ENCODE measurements at places on chromosomes 2 and 18.

DNA sequence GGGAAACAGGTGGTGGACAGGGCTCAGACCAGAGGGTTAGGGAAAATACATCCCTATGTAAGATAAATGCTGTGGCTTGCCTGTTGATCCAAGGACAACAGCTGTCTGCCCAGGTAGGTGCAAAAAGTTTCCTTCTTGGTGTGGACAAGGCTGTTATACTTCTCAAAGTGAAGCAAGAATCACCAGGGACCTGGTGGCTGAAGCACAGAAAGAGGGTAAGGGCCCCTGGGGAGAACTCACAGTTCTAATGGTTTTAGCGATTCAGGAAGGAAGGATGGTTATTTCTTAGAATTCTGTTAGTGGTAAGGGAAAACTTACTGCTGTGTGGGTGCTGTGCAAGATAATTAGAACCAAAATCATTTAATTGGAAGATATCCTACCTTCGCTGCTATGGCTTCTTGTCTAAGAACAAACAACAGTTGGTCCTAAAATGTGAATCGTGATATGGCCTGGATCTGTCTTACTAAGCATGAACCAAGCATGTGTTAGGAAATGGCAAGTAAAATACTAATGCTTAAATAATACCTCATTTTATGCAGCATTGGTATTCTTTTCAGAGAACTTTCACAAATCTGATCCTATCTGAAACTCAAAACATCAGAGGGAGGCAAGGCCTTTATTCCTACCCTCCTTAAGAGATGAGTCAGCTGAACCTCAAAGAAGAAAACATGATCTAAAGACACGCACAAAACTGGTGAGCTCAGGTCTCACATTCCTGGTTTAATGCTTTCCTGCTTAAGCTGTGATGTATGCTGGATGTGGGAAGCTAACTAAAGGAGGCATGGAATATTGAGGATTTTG is 159.2 kb upstream of the THUMPD2 start:
- no peak for DNase-seq

DNA sequence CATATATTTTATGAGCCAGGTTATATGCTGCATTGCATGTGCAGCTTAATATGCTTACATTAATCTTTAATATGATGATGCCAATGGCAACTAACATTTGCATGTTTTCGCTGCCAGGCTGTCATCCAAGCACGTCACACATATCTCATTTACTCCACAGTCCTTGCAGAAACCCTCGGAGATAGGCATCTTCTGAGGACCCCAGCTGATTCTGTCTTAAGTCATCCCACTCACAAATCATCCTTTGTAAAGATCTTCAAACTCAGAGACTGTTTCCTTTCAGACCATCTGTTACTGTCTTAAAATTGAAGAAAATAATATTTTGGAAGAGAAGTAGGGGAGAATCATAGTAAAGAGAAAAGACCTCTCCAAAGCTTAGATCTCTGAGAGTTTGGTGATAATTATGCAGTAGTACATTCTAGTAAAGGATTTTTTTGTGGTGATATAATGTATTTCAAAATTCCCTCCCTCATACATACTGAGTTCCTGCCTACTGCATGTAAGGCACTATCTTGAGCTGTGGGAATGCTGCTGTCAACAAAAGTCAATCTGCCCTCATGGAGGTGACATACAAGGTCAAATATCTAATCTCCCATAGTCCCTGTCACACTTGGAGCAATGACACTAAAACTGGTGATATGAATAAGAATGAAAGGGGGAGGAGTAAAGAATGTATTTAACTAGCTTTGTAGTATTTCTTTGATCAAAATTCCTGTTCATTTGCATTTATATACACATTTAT is 11.0 kb downstream of the ITGA4 start:
- no peak for DNase-seq

GRCh38 chr2:46748735-46749531 is 166.7 kb downstream of the MCFD2 start:
- DNase-seq: no peak

DNA sequence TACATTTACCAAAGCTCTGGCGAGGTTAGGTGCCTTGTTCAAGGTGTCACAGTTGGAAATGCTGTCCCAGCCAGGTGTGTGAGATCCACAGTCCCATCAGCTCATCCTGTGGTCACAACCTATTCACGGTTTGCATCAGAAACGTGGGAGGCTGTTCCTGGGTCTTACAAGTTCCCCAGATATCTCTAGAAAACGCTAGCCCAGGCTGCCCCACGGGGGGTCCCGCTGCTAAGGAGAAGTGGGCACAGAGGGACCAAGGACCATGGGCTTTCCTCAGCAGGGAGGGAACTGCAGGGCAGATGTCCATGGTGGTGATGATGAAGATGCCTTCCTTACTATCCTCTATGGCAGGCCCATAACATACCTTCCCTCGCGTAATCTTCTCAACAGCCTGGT is 649 bp downstream of the FECH start:
- no peak for DNase-seq

GRCh38 chr2:107072150-107072940 is 186.4 kb upstream of the ST6GAL2 start:
- no peak for DNase-seq

GRCh38 chr2:226720948-226721347 is 78.7 kb downstream of the IRS1 start:
- no peak for DNase-seq

DNA sequence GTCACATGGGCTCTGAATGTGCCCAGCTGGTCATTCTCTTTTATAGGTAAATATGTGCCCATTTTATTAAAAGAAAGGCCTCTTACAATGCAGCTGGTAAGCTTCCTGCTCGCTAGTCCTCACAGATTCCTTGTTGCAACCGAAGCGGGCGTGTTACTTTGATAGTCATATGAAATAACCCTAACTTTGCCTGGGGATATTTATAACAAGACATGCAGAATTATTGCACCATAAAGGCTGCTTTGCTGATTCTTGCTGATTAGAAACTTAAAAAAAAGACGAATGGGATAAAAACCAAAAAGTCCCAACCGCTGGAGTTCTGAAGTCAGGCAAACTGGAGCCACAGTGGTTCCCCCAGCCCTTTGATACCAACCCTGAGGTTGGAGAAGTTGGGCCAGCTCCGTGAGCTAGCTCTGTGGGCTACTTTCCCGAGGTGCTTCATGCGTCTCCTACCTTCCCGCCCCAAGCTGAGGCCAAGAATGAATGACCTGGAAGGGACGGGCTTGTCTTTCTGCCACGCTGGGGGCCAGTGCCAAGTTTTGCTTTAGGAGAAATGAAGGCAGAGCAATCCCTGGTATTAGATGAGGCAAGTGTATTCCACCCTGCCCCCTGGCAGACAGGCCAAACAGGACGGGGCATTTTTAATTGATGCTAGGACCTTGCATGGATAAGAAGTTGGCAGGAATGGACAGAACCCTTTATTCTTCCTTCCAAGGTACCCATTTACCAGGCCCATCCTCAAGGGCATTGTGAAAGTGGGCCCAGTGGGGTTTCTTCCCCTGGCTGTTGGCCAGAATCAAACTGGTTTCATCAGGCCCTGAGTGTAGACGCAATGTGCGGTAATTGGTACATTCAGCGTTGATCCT is 140.4 kb downstream of the KCTD1 start:
- DNase-seq: no peak

DNA sequence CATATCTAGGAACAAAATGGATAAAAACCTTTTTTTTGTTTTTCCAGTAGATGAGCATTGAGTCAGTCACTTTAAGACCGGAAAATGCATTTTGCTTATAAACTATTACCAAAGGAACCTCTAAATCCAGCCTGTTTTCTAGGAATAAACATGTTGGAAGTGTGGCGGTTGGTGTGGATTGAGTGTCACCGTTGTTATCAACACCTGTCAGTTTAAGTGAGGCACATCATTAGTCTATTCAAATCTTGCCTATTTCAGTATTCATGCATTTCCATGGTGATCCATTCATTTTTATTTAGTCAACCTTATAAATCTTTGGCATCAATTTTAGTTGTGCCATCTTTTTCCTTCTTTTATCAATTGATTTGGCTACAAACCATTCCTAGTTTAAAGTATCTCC is 3.3 kb downstream of the KLHL29 start:
- DNase-seq: no peak

DNA sequence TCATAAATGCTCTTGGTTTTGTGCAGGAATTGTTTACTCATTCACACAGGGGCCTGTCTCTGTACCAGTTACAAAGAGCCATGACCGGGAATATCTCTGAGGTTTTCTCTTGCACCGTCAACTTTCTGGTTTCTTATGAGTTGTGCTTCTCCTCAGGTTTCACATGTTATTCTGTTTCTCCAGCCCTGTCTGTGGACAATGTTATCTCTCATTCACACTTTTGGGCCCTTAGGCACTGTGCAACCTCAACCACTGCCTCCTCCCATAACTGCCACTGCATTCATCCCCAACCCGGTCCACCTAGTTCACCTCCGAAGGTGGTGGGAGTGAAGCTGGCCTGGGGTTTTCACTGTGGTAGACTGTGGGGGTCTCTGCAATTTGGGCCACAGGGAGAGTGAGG is 22.5 kb upstream of the NEDD4L start:
- DNase-seq: no peak

DNA sequence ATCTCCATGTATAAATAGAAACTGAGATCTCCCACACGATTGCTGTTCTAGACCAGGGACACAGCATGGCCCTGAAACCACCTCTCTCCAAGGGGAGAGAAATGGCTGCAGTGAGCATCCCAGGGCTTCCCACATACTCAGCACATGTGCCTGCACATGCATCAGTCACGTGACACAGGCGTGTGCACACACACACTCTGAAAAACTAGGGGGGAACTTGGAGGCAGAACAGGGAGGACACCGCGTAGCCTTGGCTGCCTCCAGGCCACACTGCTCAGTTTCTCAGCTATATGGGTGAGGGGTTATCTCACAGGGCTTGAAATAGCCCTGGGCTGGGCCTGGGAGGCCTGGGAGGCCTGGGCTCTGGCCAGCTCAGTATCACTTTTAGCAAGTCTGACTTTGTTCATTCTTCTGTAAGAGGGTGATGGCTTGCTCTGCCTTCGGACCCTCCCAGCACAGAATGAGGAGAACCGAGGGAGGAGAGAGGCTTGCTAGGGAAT is 66.9 kb downstream of the EMX1 start:
- no peak for DNase-seq

- no peak for DNase-seq
Measured at GRCh38 chr2:202510911-202511310, 123.9 kb upstream of the FAM117B start.

GRCh38 chr2:237669628-237670392 is 42.4 kb downstream of the LRRFIP1 start:
- peak; percentile 71 for DNase-seq

DNA sequence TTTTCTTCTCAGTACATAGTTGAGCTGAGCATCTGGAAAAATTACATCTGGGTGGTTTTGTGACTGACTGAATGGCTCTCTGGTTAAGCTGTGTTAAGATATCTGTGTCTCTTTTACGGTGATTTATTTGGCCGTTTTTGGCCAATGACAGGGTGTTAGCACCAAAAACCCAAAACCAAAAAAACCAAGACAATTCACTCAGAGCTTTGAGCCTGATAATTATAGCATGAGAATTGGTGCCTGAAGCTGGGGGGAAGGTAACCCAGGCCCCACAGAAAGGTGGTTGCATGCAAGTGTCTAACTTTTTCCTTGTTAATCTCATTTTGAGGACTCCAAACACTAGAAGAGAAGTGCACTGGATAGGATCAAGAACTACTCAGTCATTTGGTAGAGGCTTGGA is 4.5 kb downstream of the CD28 start:
- no peak for DNase-seq

GRCh38 chr2:176173567-176174381 is 14.7 kb upstream of the HOXD1 start:
- DNase-seq: no peak

DNA sequence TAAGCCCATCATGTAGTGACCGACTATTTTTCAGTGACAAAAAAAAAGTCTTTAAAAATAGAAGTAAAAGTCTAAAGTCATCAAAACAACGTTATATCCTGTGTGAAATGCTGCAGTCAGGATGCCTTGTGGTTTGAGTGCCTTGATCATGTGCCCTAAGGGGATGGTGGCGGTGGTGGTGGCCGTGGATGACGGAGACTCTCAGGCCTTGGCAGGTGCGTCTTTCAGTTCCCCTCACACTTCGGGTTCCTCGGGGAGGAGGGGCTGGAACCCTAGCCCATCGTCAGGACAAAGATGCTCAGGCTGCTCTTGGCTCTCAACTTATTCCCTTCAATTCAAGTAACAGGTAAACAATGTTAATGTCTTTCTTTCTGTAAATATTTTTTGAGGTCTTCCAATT is at the start of gene CD28:
CD28 (plus strand) TSS at position 237 of the 400 bp plus-strand sequence; CDS start at position 295, 58 bp downstream.
- DNase-seq: peak; percentile 68

- DNase-seq: no peak
Measured at GRCh38 chr2:233603520-233603919, 13.9 kb upstream of the UGT1A8 start.

- DNase-seq: peak; percentile 57
Measured at GRCh38 chr18:51621113-51621863, 423.8 kb upstream of the MEX3C start.

DNA sequence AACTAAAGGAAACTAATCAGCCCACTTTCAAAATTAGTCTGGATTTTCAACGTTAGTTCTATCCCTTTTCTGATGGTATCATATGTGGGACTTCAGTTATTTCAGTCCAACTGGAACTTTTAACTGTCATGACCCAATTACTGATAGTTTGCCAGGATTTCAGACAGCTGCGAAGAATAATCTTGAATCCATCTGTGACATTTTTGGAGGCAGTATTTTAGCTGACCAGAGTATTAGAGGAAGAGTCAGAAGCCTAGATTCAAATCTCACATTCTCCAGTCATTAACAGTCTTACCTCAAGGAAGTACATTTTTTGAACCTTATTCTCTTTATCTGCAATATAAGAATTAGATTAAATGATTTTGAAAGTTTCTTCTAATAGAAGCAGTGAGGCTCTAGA is 81.3 kb downstream of the PTRHD1 start:
- no peak for DNase-seq

GRCh38 chr2:12649602-12650400 is 66.9 kb upstream of the TRIB2 start:
- no peak for DNase-seq

GRCh38 chr2:157922336-157922735 is 46.2 kb upstream of the ACVR1 start:
- no peak for DNase-seq

GRCh38 chr18:48902023-48902855 is 48.5 kb downstream of the SMAD7 start:
- DNase-seq: no peak

- DNase-seq: no peak
Measured at GRCh38 chr2:18526429-18526828, 34.0 kb downstream of the RDH14 start.
